Peyer's patch (tissue), 4 donors: ENCODE measurements at places on chromosomes 7 and 10. TPM values are rescaled to one million over a fixed set of nuclear protein-coding genes. Genes with fewer than 3 reads are reported as not detected.
A peak's percentile ranks its signal among the peaks of the same experiment; 100 is the strongest.

GRCh38 chr10:30017556-30017955 lies 41.8 kb downstream of the JCAD start:
- no peak overlapping the region for H3K4me3 ChIP-seq
- H3K27ac ChIP-seq = no peak overlapping the region
- H3K36me3 ChIP-seq = no peaks in the 10 kb centered on the region
- no peaks in the 10 kb centered on the region for H3K27me3 ChIP-seq
- H3K4me1 ChIP-seq = no peaks in the 10 kb centered on the region
- no peak for DNase-seq

Gene CDC123
- total RNA-seq = 62.7 TPM

GRCh38 chr10:132283604-132284382 lies 24.0 kb downstream of the STK32C start:
- H3K36me3 ChIP-seq = no peaks in the 10 kb centered on the region
- no peaks in the 10 kb centered on the region for H3K4me1 ChIP-seq
- no peak overlapping the region for H3K4me3 ChIP-seq
- H3K27me3 ChIP-seq = no peaks in the 10 kb centered on the region

Gene EFCAB10
- total RNA-seq = not detected

Gene TACR2
- total RNA-seq = not detected

GRCh38 chr10:44977287-44978212 lies 1.1 kb downstream of the DEPP1 start:
- H3K27ac ChIP-seq = peak overlapping the region; percentile 52
- H3K4me3 ChIP-seq = peak overlapping the region; percentile 62
- peaks cover 4% of the 10 kb centered on the region for H3K4me1 ChIP-seq
- H3K27me3 ChIP-seq = no peaks in the 10 kb centered on the region
